ENCODE measurements at places on chromosomes 5 and 9. TPM values are rescaled to one million over a fixed set of nuclear protein-coding genes. Genes with fewer than 3 reads are reported as not detected.

CCNI2 gene
- total RNA-seq: 13.7 TPM

IL9 gene
- total RNA-seq: not detected

DAB2 gene
- 37.2 TPM for total RNA-seq

SH3TC2 gene
- 0.72 TPM for total RNA-seq

CTXN3 gene
- total RNA-seq: not detected

ZFP2 gene
- 0.50 TPM for total RNA-seq

ADAMTS12 gene
- not detected for total RNA-seq

COQ4 gene
- 35.8 TPM for total RNA-seq

SLC1A1 gene
- total RNA-seq: 0.07 TPM

PCDHB16 gene
- total RNA-seq: not detected

DNA sequence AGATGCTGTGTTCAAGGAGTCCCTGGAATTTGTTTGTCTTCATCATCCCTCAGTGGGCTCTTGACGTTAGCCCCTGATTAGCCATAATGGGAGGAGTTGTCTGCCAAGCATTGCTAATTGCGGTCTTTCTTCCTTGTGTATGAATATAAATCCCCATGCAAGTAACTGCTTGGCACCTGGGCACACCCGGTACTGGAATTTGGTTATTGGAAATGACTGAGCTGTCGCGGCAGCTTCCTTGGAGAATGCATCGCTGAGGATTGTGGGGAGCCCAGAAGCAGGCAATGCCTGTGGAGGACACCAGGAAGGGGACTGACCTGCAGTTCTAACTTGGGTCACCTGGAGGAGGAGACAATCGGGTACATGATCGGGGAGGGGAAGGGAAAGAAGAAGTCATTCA lies 53.3 kb upstream of the CTSL start:
- no peak overlapping the region for H3K27ac ChIP-seq
- H3K36me3 ChIP-seq: peaks cover 2% of the 10 kb centered on the region
- no peak overlapping the region for H3K4me3 ChIP-seq
- H3K4me1 ChIP-seq: no peaks in the 10 kb centered on the region
- H3K27me3 ChIP-seq: peaks cover 31% of the 10 kb centered on the region

DNA sequence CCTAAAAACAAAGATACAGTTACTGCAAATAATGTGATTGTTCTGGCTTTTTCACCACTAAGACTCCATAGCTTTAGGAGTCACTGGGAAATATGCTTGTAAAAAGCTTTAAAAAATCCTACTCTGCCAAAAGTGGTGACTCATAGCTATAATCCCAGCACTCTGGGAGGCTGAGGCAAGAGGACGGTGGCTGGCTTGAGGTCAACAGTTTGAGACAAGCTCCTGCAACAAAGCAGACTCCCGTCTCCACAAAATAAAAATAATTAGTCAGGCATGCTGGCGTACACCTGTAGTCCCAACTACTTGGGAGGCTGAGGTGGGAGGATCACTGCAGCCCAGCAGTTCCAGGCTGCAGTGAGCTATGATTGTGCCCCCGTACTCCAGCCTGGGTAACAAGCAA lies 406.4 kb downstream of the HTR1A start:
- H3K36me3 ChIP-seq: peaks cover 2% of the 10 kb centered on the region
- H3K4me1 ChIP-seq: no peaks in the 10 kb centered on the region
- no peak overlapping the region for H3K4me3 ChIP-seq
- H3K27ac ChIP-seq: no peak overlapping the region
- H3K27me3 ChIP-seq: no peaks in the 10 kb centered on the region
- DNase-seq: no peak

GRCh38 chr5:154771383-154771901 lies 16.3 kb downstream of the LARP1 start:
- H3K36me3 ChIP-seq: peaks cover 2% of the 10 kb centered on the region
- H3K27ac ChIP-seq: peak overlapping the region; percentile 95
- no peaks in the 10 kb centered on the region for H3K27me3 ChIP-seq
- DNase-seq: no peak

GRCh38 chr5:142883025-142883424 lies 112.8 kb downstream of the ARHGAP26 start:
- H3K4me1 ChIP-seq: peaks cover 9% of the 10 kb centered on the region
- no peaks in the 10 kb centered on the region for H3K27me3 ChIP-seq
- H3K4me3 ChIP-seq: peak overlapping the region; percentile 31
- DNase-seq: no peak

DNA sequence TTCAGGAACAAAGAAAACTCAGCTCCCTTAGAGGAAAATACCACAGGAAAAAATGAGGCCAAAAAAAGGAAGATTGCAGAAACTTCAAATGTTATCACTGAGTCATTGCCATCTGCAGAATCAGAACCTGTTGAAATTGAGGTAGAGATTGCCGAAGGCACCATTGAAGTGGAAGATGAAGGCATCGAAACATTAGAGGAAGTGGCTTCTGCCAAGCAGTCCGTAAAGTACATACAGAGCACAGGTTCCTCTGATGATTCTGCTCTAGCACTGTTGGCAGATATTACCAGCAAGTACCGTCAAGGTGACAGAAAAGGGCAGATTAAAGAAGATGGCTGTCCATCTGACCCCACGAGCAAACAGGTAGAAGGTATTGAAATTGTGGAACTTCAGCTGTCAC lies 30.8 kb upstream of the NIM1K start:
- peak overlapping the region; percentile 76 for H3K27ac ChIP-seq
- H3K36me3 ChIP-seq: peaks cover 8% of the 10 kb centered on the region
- no peak overlapping the region for H3K4me3 ChIP-seq
- no peaks in the 10 kb centered on the region for H3K27me3 ChIP-seq

DNA sequence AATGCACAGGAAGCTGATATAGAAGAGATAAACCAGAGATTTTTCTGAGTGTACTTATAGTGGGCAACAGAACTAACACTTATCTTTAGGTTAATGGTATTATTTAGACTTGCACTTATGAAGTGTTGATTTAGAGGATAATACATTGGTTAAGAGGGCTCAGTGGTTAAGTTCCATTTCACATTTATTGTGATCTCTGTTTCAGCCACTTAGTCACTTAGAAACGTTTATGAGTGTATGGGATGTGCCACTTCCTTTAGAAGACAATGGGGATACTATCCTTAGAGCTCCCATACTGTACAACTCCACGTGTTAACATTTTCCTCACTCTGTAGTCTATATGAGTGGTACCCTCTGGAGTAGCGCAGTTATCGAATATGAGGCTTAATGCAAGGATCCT lies 57.5 kb downstream of the PIP5K1B start:
- no peak overlapping the region for H3K4me3 ChIP-seq
- peaks cover 3% of the 10 kb centered on the region for H3K36me3 ChIP-seq
- H3K27me3 ChIP-seq: peaks cover 19% of the 10 kb centered on the region
- no peak overlapping the region for H3K27ac ChIP-seq
- H3K4me1 ChIP-seq: no peaks in the 10 kb centered on the region
- DNase-seq: no peak

GRCh38 chr5:96548905-96549304 lies 113.3 kb upstream of the CAST start:
- no peaks in the 10 kb centered on the region for H3K27me3 ChIP-seq
- DNase-seq: no peak
- peaks cover 11% of the 10 kb centered on the region for H3K4me1 ChIP-seq

- peak; percentile 44 for DNase-seq
- H3K4me1 ChIP-seq: peaks cover 47% of the 10 kb centered on the region
- peaks cover 3% of the 10 kb centered on the region for H3K36me3 ChIP-seq
- peak overlapping the region; percentile 96 for H3K4me3 ChIP-seq
- H3K27ac ChIP-seq: peak overlapping the region; percentile 98
- peaks cover 14% of the 10 kb centered on the region for H3K27me3 ChIP-seq
Measured at GRCh38 chr9:129626625-129627284, 792 bp downstream of the NTMT1 start.

DNA sequence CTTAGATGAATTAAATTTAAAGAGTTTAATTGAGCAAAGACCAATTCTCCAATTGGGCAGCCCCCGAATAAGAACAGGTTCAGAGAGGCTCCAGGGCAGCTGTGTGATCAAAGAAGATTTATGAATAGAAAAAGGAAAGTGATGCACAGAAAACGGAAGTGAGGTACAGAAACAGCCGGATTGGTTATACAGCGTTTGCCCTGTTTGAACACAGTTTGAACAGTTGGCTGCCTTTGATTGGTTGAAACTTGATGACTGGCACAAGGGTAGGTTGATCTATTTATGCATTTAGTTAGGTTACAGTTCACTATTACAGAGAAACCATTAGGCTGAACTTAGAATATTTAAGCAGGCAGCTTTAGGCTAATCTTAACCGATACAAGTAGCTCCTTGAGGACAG lies 29.5 kb downstream of the NIM1K start:
- no peaks in the 10 kb centered on the region for H3K36me3 ChIP-seq
- H3K27me3 ChIP-seq: peaks cover 6% of the 10 kb centered on the region
- H3K4me3 ChIP-seq: no peak overlapping the region

DNA sequence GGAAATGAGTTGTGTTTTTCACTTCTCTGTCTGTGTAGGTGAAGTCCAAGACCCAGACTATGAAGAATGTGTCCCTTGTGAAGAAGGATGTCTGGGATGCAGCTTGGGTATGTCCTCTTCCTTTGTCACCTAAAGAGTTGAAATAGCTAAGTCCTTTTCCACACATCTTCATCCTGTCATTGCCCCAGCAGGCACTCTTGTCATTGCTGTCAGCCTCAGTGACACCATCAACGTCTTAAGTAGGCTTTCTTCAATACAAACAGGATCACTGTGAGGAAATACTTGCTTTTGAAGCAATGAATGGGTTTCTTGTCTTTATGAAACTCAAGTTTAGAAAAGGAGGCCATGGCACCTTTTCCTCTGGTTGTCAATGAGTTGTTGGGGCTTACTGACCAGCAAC lies 153.6 kb downstream of the RFK start:
- no peak for DNase-seq
- H3K27me3 ChIP-seq: peaks cover 12% of the 10 kb centered on the region
- H3K27ac ChIP-seq: no peak overlapping the region
- no peak overlapping the region for H3K4me3 ChIP-seq

- no peaks in the 10 kb centered on the region for H3K36me3 ChIP-seq
- no peaks in the 10 kb centered on the region for H3K27me3 ChIP-seq
- no peak overlapping the region for H3K27ac ChIP-seq
- no peak overlapping the region for H3K4me3 ChIP-seq
- DNase-seq: no peak
Measured at GRCh38 chr9:133837627-133838597, 99.8 kb upstream of the SARDH start.

DNA sequence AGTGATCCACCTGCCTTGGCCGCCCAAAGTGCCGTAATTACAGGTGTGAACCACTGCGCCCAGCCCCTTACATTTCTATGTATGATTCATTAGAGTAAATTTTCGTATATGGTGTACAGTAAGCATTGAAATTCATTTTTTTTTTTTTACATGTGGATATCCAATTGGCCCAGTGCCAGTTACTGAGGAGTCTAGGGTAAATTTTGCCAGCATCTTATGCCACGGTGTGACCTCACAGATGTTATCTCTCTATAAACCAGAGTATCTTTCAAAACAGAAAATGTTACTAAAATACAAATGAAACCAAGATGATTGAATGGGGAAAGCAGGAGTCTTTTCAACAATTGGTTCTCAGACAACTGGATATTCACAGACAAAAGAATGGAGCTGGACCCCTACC lies 64.7 kb downstream of the IPPK start:
- no peaks in the 10 kb centered on the region for H3K27me3 ChIP-seq
- H3K36me3 ChIP-seq: no peaks in the 10 kb centered on the region
- no peak overlapping the region for H3K27ac ChIP-seq
- H3K4me1 ChIP-seq: no peaks in the 10 kb centered on the region

DNA sequence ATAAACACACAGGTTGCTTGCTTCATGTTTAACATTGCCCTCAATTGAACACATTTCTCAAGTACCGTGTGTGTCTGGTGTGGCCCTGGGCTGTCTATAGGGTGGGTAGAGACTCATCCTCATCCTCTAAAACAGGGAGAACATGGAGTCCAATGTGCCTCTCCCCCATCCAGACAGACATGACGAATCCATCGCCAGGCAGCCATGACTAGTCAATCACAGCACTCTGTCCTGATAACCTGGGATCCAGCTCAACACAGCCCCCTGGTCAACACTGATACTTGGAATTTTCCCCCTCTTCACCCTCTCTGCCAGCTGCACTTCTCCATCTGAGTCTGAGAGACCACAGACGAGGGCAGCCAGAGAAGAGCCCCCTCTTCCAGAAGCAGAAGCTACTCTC lies 10.7 kb upstream of the NTNG2 start:
- H3K4me1 ChIP-seq: peaks cover 2% of the 10 kb centered on the region
- H3K36me3 ChIP-seq: peaks cover 2% of the 10 kb centered on the region
- DNase-seq: no peak
- no peak overlapping the region for H3K27ac ChIP-seq
- peaks cover 90% of the 10 kb centered on the region for H3K27me3 ChIP-seq

DNA sequence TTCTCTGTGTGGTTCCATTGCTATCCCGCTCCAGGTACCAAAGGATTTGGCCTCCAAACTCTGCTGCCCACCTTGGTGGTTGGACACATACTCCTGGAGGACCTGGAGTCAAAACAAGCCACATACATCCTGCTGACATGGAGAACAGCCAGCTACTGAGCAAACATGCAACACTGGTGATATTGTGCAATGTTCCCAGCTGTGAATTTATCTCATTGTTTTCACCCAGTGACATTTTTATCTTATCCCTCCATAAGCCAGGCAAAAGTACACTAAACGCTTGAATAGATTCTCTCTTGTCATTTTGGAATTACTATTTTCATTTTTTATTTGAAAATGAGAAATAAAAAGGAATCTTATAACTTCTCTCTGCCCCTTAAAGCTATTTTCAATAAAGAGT lies 11.1 kb upstream of the CTSL start:
- peaks cover 17% of the 10 kb centered on the region for H3K4me1 ChIP-seq
- no peak overlapping the region for H3K4me3 ChIP-seq
- no peak for DNase-seq
- H3K27ac ChIP-seq: no peak overlapping the region

GRCh38 chr5:171168171-171168570 lies 140.9 kb upstream of the TLX3 start:
- no peak overlapping the region for H3K4me3 ChIP-seq
- no peaks in the 10 kb centered on the region for H3K4me1 ChIP-seq
- H3K36me3 ChIP-seq: no peaks in the 10 kb centered on the region
- no peak overlapping the region for H3K27ac ChIP-seq

- H3K27me3 ChIP-seq: peaks cover 21% of the 10 kb centered on the region
- no peaks in the 10 kb centered on the region for H3K36me3 ChIP-seq
- H3K27ac ChIP-seq: no peak overlapping the region
Measured at GRCh38 chr5:113757508-113757907, 244.0 kb downstream of the YTHDC2 start.

GRCh38 chr5:52864371-52864770 lies 76.7 kb downstream of the ITGA1 start:
- no peak overlapping the region for H3K4me3 ChIP-seq
- DNase-seq: no peak
- H3K4me1 ChIP-seq: peaks cover 2% of the 10 kb centered on the region
- no peak overlapping the region for H3K27ac ChIP-seq
- H3K27me3 ChIP-seq: no peaks in the 10 kb centered on the region

- H3K27ac ChIP-seq: peak overlapping the region; percentile 43
- H3K36me3 ChIP-seq: peaks cover 9% of the 10 kb centered on the region
- H3K4me3 ChIP-seq: no peak overlapping the region
- peaks cover 86% of the 10 kb centered on the region for H3K27me3 ChIP-seq
- peaks cover 29% of the 10 kb centered on the region for H3K4me1 ChIP-seq
- DNase-seq: no peak
Measured at GRCh38 chr9:77016526-77017504, 2.6 kb upstream of the FOXB2 start.
